Muscle of arm (tissue), 14 donors: ENCODE measurements at places on chromosomes 3 and 15. TPM values are rescaled to one million over a fixed set of nuclear protein-coding genes. Genes with fewer than 3 reads are reported as not detected.

- no peak for DNase-seq
Measured at GRCh38 chr3:46092702-46093080, 65.4 kb upstream of the XCR1 start.

IMPG2 gene
- polyA plus RNA-seq, result 1.8 TPM

SLC2A2 gene
- 0.19 TPM for polyA plus RNA-seq

- no peak for DNase-seq
Measured at GRCh38 chr3:171429635-171430034, 30.6 kb downstream of the TNIK start.

SNTN gene
- polyA plus RNA-seq, result not detected

OR5K4 gene
- polyA plus RNA-seq, result not detected

GRCh38 chr3:118059096-118059495 lies 975.5 kb downstream of the IGSF11 start:
- DNase-seq, result no peak

- DNase-seq, result no peak
Measured at GRCh38 chr3:119542168-119542767, 17.1 kb downstream of the CD80 start.
